ENCODE measurements at places on chromosomes 12 and 14.

- no peak for DNase-seq
Measured at GRCh38 chr12:4564818-4565217, 2.8 kb downstream of the DYRK4 start.

GRCh38 chr14:84527706-84528105, 1002.2 kb upstream of the FLRT2 start:
- DNase-seq: no peak

DNA sequence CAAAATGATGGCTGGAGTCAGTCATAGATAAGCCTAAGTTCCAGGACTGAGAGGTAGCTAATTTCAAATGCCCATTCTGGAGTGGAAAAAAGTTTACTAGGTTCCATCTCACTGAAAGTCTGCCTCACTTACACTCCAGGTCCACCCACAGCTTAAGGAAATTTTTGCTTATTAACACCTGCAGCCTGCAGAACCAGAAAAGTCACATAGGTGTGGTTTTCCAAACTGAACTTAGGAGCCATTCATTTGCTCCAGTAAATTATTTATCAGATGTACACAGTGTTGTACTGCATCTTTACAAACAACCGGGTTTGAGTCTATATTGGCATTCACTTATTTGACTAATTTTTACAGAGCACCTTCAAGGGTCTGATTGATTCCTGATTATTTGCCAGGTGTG, 157.4 kb upstream of the ARID2 start:
- no peak for DNase-seq

GRCh38 chr12:51424094-51424661, 453 bp upstream of the SLC4A8 start:
- no peak for DNase-seq

GRCh38 chr12:109880938-109881337, 597 bp upstream of the GLTP start:
- DNase-seq: no peak
